ENCODE measurements at places on chromosomes 4 and X.

- no peak for DNase-seq
Measured at GRCh38 chr4:103074744-103075434, 1.7 kb downstream of the SLC9B2 start.

DNA sequence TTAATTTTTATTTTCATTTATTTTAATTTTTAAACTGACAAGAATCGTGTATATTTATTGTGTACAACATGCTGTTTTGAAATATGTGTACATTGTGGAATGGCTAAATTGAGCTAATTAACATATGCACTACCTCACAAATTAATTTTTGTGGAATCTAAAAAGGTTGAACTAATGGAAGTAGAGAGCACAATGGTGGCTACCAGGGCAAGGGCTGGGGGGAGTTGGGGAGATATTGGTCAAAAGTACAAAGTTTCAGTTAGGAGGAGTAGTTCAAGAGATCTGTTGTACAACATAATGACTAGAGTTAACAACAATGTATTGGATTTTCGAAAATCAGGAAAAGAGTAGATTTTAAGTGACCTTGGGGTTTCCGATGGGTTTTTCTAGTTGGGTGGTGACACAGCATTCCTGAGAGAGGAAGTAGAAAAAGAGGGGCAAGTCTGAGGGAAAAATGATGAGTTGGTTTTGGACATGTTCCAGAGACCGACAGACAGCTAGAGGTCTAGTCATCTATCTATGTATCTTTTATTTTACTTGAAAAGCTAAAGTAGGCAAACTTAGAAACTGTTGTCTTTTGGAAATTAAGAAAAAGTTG lies 23.2 kb downstream of the APOO start:
- no peak for DNase-seq

GRCh38 chr4:170230242-170230641 lies 140.5 kb upstream of the AADAT start:
- no peak for DNase-seq

DNA sequence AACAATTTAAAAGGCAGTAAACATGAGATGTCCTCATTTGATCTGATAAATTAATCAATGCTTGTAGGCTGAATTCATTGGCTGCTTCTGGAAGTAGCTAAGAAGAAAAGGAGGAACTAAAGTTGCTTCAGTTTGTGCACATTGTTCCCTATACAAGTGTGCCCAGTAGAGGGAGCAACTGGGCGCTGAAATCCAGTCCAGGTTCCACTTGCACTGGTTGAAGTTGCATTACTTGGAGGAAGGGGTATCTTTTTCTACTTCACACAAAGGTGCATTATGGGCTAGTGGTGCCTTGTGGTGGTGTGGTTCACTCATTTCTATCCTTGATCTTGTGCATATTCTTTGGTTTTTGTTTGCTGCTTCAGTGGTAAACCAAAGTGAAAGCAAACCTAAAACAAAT lies 67.9 kb upstream of the SOX3 start:
- peak; percentile 7 for DNase-seq

- DNase-seq, result no peak
Measured at GRCh38 chrX:105136786-105137185, 83.7 kb downstream of the TEX13A start.

DNA sequence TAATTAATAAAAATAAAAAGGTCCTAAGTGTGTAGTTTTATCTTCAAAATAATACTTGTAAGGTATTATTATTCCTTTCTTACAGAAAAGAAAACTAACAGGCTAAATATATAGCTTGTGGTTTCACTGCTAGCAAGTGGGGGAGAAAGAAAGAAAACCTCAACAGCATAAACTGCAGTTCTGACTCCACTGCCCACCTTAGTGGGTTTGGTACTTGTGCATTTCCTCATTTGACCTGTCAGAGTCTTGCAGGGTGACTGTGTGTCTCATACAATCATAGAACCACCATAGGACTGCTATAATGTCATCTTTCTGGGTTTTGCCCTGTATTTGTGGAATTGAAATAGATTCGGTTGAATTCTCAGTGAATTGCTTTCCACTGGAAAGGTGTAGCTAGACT lies 94.7 kb upstream of the PUDP start:
- no peak for DNase-seq

- DNase-seq, result peak; percentile 46
Measured at GRCh38 chr4:2570551-2571222, 34.2 kb downstream of the FAM193A start.

GRCh38 chrX:152822383-152823086 lies 8.0 kb downstream of the CETN2 start:
- no peak for DNase-seq

DNA sequence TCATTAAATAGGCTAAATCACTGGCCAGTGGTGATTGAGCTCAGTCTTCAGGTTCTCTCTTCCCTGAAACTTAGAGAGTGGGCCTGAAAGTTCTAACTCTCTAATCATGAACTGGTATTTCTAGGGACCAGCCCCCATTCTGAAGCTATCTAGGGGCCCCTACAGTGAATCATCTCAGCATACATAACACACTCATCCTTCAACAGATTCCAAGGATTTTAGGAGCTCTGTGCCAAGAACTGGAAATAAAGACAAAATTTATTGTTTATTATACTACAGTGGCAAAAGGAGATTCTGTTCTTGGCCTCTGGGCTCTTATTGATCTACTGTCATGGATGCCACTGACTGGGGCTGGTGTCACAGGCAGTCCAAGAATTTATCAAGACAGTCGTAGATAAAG lies 263.8 kb upstream of the IGFBP7 start:
- no peak for DNase-seq

DNA sequence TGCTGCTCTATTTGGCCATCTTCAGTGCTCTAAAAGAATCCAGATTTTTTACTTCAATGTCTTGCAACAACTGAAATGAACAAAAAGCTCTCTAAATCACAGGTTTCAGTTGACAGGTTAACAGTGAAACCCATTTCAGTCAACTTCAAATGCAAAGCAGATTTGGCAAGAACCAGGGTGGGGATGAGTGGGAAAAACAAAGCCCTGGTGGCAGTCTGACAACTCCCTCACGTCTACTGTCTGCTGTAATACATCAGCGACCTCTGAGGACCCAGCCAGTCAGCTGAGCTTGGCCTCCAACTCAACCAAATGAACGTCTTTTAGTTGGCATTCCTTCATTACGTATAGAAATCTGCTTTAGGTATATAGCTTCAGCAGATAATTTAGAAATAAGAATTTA lies 95.8 kb downstream of the COL25A1 start:
- DNase-seq, result no peak

GRCh38 chr4:155921597-155921996 lies 18.1 kb downstream of the TDO2 start:
- no peak for DNase-seq

GRCh38 chrX:9486786-9487387 lies 22.0 kb downstream of the TBL1X start:
- DNase-seq, result no peak

DNA sequence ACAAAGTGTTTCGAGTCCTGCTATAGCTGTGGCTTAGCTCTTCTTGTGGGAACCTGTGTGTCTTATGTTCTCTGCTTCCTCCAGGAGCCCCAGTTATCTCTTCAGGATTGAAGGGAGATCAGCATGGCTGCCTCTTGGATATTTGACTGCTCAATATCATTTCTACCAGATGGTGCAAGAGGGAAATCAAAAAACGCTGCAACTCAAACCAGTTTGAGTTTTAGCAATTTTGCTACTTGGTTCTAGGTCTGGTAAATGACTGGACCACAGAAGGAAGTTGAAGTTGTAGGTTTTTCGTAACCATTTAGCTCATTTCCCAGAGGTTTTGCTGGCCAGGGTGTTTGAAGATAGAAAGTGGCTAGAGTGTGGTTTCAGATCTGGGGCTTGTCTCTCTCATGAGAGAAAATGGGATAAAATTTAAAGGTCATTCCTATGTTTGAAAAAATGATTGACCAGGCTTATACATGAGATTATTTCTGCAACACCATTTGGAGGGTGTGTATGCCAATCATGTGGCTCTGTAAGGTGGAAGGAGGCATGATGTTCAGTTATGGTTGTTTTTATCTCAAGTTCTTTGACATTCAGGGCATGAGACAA lies 210.4 kb downstream of the SPRY1 start:
- no peak for DNase-seq

- DNase-seq, result no peak
Measured at GRCh38 chr4:85740431-85740861, 265.5 kb downstream of the ARHGAP24 start.

GRCh38 chr4:179415847-179416223 lies 1973.6 kb upstream of the AGA start:
- DNase-seq, result no peak

DNA sequence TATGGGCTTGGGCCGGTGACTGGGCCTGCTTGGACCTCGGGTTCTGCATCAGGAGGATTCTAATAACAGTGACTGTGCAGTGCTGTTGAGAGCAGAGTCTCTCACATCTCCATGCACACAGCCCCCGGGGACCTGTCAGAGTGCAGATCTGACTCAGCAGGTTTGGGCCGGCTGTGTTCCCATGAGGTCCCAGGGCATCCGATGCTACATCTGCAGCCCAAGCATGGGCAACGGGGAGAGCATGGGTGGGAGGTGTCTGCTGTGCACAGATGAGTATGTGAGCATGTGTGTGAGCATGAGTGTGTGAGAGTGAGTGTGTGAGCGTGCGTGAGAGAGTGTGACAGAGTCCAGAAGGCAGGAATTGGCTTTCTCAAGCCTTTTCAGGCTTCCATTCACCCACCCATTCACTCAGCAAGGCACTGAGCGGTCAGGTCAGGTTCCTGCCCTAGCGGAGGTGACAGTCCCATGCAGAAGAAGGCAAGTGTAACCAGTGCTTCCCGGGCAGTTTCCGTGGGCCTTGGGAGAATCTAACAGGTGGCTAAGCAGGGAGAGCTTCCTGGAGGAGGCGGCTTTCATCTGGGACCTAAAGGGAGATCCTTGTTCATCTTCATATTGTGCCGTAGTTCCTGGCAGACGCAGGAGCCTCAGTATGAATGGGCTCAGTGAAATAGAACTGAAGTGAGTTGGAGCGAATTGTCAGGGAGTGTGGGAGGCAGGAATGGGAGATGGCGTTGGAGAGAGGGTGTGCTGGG lies 62.6 kb downstream of the SORCS2 start:
- no peak for DNase-seq

DNA sequence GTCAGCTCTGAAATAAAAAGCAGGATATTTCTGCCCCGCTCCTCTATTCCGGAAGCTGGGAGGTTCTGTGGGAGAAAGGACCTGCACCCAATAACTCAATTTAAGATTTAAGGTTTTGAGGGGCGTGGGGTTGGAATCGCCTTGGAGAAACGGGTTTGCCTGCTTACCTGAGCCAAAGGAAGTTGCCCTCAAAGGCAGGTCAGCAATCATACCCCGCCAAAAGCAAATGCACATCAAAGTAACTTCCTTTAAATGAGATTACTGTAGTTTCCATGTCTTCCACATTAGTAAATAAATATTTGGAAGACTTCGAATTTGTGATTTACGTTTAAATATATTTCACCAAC lies 978 bp upstream of the HS3ST1 start:
- DNase-seq, result no peak

DNA sequence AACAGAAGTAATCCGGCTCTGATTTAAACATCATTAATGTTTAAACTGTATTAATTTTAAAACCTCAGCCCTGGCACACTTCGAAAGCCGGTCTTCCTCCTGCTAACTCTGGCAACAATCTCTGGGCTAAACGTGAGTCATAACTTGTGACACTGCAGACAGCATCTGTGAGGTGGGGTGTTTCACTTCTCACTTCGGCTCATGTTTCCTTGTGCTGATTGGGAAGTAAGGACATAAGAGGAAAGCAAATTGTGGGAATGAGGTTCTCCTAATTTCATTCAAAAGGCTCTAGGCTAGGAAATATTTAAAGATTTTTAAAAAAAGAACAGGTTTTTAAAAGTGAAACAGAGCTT lies 139.9 kb upstream of the USP9X start:
- DNase-seq, result no peak

DNA sequence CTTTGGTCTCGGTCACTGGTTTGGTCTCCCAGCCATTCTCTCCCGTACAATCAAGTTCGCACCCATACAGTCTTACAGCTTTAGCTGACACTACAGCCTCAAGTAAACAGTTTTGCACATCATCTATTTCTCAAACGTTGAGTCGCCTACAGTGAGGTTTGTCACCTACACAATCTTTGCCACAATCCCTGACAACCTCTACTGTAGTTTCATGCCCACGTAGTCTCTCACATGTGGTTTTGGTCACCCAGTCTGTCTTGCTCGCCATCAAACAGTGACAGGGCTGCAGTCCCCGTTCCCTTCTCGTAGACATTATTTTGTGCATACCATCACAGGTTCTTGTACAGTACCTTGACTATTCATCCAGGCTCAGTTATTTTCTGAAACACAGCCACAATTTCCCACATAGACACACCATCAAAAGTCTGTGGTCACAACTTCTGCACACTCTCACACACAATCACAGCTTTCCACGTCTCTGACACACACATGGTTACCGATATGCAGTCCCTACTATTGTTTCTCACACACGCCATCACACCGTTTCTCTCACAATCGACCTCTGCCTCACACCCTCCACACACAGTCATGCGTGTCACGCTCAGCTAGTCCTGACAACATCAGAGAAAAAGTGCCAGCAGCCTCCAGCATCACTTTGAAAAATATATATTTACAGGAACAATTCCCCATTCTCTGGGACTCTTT lies 5.3 kb upstream of the CFP start:
- DNase-seq, result no peak

DNA sequence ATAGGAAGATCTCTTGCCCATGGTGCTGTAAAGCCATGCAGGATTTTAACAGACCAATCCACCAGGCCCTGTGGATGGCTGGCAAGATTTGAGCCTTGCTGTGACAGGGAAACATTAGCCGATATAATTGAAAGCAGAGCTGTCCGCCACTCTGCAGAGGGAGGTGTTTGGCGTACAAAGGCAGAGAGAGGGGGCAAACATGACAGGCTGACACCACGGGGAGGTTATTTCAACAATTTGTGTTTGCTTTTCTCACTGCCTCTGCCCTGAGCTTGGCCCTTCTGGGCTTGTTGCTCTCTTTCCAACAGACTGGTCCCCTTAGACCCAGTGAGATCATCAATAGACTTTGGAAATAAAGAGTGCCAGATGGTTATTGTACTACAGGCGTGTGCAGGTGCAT lies 59.4 kb downstream of the CLNK start:
- no peak for DNase-seq

DNA sequence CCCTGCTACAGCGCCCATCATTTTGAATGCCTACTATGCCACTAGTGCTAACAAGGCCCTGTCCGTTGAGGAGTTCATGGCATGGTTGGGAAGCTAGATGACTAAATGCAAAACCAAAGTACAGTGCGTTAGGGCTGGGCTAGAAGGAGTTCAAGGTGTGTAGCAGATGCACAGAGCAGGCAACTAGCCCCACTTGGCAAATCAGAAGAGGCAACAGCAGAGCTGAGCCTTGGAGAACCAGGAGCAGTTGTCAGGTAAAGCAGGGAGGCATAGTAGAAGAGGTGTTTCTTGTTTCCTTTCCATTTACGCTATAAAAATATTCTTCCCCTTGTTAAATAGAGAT lies 146.6 kb upstream of the CPEB2 start:
- no peak for DNase-seq

GRCh38 chr4:993111-994029 lies at the start of gene SLC26A1:
TSS of gene SLC26A1 (minus strand) at chr4:993404. CDS start at chr4:991703, 1,701 bp downstream.
- DNase-seq, result no peak

GRCh38 chr4:124390861-124391260 lies 321.7 kb downstream of the ANKRD50 start:
- DNase-seq, result no peak

- no peak for DNase-seq
Measured at GRCh38 chr4:82434949-82435348, 4.6 kb downstream of the ENOPH1 start.

- DNase-seq, result no peak
Measured at GRCh38 chr4:82975792-82976191, 34.8 kb downstream of the LIN54 start.
